ENCODE measurements at places on chromosomes 3 and 15.

DNA sequence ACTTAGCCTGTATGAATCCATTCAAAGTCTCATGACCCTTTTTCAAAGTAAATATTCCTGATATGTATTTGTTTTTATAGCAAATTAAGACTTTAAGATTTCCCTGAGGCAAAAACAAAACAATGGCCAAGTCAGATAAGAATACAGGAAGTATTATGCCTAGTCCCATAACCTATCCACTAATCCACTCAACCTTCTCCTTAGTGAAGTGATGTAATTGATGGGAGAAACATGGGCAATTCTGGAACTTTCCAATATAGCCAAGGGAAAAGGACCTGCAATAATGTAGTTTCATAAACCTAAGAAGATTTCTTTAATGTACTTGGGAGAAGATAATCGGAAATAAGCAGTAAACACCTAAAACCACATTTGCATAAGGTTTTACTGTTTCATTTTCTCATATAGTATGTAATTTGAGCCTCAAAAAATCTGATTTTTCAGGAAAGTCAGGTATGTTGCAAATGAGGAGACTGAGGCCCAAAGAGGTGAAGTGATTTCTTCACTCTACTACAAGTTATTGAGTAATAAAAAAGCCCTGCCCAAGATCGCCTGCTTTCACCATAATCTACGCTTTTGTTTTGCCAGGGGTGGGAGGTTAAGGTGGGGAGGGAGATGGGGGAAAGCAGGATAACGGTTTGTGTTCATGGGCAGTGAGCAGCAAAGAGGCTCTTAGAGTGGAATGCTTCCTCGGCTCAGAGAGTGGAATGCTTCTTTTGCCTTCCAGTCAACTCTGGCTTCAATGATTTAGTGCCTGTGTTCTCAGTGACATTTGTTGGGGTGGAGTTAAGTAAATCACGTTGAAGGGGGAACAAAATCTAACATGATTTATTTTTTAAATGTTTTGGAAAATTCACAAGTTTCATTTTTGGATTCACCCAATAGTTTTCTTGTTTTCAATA, 95.0 kb upstream of the FNDC3B start:
- no peak for DNase-seq

GRCh38 chr15:78715434-78715833, 74.4 kb upstream of the CHRNB4 start:
- DNase-seq, result no peak

- no peak for DNase-seq
Observed at GRCh38 chr15:98774756-98775497, 126.6 kb downstream of the IGF1R start.

DNA sequence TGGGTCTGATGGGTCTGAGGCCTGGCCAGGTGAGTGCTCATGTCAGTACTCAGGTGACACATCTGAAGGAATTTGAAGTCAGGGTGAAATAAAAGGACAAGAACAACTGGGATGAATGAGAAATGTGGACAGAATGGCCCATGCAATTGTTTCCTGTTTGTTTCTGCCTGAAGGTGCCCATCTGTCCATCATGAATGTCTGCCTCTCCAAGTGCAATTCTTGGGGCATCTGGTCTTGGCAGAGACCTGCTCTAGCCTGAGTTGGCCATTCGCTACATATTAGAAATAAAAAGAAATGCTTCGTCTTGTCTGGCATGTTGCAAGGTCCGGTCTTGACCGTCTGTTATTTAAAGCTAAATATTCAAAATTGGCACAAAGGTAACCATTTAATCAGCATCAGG, 142.0 kb upstream of the AGBL1 start:
- DNase-seq, result no peak

DNA sequence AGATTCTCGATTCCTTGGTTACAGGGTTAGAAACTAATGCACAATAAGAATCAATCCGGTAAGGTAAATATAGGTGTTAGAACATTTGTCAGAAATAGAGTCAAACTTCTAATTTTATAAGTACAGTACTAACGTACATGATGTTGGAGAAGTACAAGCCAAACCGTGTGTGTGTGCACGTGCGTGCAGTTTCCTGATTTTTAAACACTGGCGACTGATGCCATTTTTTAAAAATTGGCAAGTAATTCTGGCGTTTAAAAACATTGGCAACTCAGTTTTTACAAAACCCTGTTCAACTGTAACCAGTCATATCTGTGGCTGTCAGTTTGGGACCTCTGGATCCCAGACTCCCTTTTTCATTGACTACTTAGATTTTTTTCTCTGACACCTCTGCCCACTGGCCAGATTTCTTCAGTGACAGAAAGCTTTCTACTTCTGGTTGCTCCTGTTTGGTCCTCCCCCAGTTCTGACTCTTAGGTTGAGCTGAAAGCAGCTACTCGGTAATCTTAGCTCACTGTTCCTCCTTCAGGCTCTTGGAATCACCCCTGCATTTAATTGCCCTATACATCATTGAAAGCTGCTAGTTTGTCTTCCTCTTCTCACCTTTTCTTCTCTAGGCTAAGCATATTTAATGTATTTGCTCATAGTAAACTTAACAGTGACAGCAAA, 843 bp downstream of the ATG7 start:
- DNase-seq, result no peak

DNA sequence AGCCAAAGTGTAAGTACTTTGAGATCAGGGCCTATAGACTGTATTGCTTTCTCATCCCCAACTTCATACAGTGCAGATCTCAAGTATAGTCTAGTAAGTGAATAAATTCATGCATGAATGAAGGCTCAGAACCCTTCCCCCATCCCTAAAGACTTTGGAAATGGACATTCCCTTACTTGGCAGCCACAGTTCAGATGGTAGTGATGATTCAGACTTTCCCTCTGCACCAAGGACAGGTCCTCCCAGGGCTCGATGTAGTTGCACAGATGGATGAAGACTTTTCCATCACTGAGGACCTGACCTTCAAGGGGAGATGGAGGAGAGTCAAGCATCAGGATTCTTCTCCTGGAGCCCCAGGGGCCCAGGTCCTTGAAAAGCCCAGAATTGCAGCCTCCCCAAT, 4.6 kb downstream of the TIMP4 start:
- no peak for DNase-seq

DNA sequence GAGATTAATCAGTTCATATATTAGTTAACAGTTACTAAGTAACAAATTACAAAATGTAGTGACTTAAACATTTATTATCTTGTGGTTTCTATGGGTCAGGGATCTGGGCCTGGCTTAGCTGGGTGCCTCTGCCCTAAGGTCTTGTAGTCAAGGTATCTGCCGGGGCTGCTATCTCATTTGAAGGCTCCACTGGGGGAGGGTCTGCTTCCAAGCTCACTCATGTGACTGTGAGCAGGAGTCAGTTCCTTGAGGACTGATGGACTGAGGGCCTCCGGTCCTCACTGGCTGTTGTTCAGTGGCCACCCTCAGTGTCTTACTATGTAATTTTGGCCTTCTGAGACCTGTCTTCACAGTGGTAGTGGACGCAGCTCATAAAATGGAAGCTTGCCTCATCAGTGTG, 135.9 kb upstream of the PLXNA1 start:
- no peak for DNase-seq

DNA sequence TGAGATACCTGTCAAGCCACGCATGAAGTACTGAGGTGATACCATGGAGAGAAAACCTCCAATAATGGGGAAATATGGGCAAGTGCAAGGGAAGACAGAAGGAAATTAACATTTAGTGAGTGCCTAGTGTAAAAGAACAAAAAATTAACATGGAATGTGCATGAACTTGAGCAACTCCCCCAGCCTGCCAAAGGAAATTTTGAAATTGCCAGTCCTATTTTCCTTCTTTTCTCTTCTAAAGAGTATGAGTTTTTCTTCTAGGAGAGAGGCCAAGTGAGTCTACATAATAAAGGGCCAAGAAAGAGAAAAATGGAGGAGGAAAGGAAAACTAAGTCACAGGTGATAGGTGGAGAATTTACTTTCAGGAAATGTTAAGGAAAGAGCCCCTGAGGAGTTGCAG, 602.4 kb upstream of the MDFIC2 start:
- no peak for DNase-seq

- DNase-seq, result no peak
Observed at GRCh38 chr3:60536420-60536819, 714.8 kb downstream of the FHIT start.

GRCh38 chr3:32596909-32597369, 26.3 kb upstream of the DYNC1LI1 start:
- DNase-seq, result peak; percentile 69

GRCh38 chr3:171465763-171466162, 5.6 kb upstream of the TNIK start:
- no peak for DNase-seq

DNA sequence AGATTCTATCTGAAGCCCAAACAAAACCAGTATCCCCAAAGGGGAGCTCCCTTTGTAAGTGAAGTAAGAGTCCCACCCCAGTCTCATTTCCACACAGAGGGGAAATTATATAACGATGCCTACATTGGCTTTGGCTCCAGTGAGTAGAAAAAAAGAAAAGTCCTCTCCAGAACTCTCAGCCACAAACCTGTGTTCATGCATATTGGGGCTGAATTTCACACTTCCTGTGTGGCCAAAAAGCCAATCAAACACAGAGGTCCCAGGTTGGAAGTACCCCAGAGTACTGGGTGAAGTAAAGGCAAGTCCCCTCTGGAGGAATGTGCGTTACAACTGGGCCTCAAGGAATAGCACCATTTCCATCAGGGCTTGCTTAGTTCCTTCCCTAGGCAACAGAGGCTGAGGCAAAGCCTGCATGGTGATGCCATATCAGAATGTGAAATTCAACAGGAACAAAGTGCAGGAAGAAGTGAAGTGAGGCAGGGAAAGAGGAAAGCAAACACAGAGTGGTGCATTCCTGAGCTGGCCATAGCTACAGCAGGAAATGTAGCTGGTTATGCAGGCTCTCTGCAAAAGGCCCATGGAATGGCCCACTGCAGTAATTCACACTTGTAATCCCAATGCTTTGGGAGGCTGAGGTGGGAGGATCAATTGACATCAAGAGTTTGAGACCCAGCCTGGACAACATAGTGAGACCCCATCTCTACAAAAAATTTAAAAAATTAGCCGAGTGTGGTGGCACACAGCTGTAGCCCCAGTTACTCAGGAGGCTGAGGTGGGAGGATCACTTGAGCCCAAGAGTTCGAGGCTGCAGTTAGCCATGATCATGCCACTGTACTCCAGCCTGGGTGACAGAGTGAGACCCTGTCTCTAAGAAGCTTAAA, 16.6 kb upstream of the CX3CR1 start:
- DNase-seq, result no peak

- DNase-seq, result no peak
Observed at GRCh38 chr3:161579395-161580126, 83.0 kb downstream of the OTOL1 start.

DNA sequence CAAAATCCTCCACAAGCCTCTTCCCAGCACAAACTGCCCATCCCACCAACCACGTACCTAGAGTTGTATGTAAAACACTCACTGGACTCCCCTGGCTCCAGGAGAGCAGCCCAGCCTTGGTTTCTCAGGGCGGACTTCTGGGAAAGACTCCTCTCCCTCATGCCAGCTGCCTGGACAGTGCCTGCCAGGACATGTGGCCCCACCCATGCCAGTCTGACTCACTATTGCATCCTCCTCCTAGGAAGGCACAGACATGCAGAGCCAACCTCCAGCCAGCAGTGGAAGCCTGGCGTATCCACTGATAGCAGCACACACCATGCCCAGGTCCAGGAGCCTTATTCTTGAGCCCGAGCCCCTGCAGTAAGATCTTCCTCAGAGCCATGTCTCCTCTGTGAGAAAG, 8.6 kb downstream of the PKM start:
- DNase-seq, result peak; percentile 74

DNA sequence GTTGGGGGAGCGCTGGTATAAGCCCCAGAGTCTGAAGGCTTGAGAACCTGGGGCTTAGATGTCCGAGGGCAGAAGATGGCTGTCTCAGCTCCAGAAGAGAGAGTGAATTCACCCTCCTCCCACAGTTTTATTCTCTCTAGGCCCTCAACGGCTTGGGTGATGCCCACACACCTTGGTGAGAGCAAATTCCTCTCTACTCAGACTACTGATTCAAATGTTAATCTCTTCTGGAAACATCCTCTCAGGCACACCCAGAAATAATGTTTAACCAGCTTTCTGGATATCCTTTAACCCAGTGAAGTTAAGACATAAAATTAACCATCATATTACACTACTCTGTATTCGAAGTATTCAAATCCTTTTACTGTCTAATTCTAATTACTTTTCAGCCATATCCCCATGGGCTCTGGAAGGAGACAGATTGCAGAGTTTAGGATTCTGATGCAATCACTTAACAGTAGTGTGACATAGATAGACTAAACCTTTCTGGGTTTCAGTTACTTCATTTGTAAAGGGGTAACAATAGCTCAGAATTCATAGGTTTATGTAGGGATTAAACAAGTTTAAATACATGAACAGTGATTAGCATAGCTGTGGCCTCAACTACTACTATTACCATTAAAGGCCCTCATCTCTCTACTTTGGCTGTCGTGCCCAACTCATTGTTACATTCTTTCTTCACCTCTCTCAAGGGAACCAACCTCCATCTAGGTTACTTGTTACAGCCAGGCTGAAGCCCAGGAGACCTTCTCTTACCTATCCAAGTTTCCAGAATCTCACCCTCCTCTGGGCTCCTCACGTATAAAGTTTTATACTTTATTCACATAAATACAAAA, 25.7 kb upstream of the ANO10 start:
- DNase-seq, result no peak

- DNase-seq, result peak; percentile 85
Observed at GRCh38 chr3:124770336-124771082, 40.3 kb downstream of the UMPS start.

DNA sequence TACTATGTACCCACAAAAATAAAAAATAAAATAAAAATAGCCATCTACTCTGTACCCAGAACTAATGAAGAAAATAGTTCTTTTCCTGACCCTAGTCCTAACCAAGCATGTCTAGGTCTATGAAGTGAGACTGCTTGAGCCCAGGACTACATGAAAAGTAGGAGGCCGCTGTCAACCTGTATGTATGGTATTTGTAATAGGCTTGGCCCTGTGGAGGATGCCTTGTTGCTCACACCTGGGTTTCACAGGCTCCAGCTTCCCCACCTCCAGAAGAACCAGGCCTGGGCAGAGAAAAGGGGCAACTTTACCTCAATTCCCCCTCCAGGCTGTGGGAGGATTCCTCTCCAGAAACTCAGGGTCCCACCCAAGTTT, 6.8 kb upstream of the PKM start:
- DNase-seq, result no peak

GRCh38 chr3:74787011-74787410, 172.6 kb upstream of the CNTN3 start:
- no peak for DNase-seq

- DNase-seq, result peak; percentile 71
Observed at GRCh38 chr3:194364652-194365434, 4.7 kb downstream of the LRRC15 start.

DNA sequence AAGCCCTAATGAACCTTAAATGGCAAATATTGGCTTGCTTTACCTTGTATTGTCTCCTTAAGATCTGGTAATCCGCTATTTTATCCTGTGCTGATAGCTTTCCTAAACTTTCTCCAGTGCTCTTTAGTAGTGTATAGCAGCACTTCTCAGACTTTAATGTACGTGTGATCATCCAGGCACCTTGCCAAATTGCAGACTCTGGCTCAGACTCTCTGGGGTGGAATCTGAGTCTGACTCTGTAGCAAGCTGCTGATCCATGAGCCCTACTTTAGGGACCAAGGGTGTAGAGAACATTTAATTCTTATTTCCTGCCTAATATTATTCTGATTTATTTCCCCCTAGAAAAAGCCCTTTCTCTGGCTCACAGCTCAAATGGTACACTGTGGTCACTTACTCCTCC, 518.8 kb upstream of the ZNF385D start:
- no peak for DNase-seq

- no peak for DNase-seq
Observed at GRCh38 chr3:122961146-122961545, 66.4 kb downstream of the SEMA5B start.
